Mononuclear cell (primary cell): ENCODE measurements at places on chromosomes 2 and 18. TPM values are rescaled to one million over a fixed set of nuclear protein-coding genes. Genes with fewer than 3 reads are reported as not detected.

Gene MBP
- 80.7 TPM for total RNA-seq

Gene C2orf49
- 23.2 TPM for total RNA-seq

Gene IMMT
- total RNA-seq, result 34.0 TPM

Gene LRRTM1
- total RNA-seq, result not detected

Gene TRABD2A
- 96.0 TPM for total RNA-seq

Gene ALPI
- total RNA-seq, result not detected

Gene RTP5
- 0.21 TPM for total RNA-seq
